Natural killer cell treated with Interleukin-12 subunit alpha and Interleukin-12 subunit beta and Interleukin-15 and Interleukin-18, amount 100 ng/mL, for 72 hours (primary cell): ENCODE measurements at places on chromosomes 3 and 15. TPM values are rescaled to one million over a fixed set of nuclear protein-coding genes. Genes with fewer than 3 reads are reported as not detected.
A peak's percentile ranks its signal among the peaks of the same experiment; 100 is the strongest.

- H3K27me3 ChIP-seq = peaks cover 49% of the 10 kb centered on the region
- H3K4me1 ChIP-seq = peaks cover 8% of the 10 kb centered on the region
- DNase-seq = no peak
- peaks cover 16% of the 10 kb centered on the region for H3K36me3 ChIP-seq
- no peak overlapping the region for H3K4me3 ChIP-seq
- no peak overlapping the region for H3K27ac ChIP-seq
Measured at GRCh38 chr3:181699171-181699903, 12.4 kb upstream of the SOX2 start.

The MYD88 gene
- 55.8 TPM for total RNA-seq

GRCh38 chr15:33069161-33069560 is 125.4 kb downstream of the FMN1 start:
- H3K27me3 ChIP-seq = no peaks in the 10 kb centered on the region
- no peaks in the 10 kb centered on the region for H3K36me3 ChIP-seq
- H3K4me3 ChIP-seq = peak overlapping the region; percentile 89
- peaks cover 22% of the 10 kb centered on the region for H3K4me1 ChIP-seq
- H3K27ac ChIP-seq = peak overlapping the region; percentile 79

DNA sequence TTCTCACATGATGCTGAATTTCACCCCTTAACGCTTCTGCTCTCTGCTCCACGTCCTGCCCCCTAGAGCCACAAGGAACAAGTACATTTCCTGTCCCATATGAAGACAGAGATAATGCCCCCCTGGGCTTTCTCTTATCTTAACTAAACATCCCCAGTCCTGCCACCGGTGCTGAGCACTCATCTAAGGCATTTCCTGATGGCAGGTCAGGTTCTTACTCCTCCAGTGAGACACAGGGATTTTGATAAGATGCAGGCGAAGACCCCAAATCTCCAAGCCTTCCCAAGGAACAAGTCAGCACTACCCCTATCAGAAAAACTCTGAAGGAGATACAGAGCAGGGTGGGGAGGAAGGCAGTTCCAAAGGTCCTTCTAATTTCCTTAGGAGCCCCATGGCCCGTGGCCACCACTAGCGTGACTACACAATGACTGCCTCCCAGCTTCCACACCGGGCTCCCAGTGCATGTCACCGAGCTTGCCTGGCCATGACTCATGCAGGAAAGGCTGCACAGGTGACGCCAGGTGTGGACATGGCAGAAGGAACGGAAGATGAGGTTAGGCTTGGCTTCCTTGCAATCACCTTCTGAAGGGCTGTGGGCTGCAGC is 152.9 kb downstream of the XXYLT1 start:
- H3K4me3 ChIP-seq = no peak overlapping the region
- H3K27me3 ChIP-seq = no peaks in the 10 kb centered on the region
- no peak for DNase-seq
- H3K27ac ChIP-seq = no peak overlapping the region
- no peaks in the 10 kb centered on the region for H3K36me3 ChIP-seq

- no peaks in the 10 kb centered on the region for H3K4me1 ChIP-seq
- peaks cover 10% of the 10 kb centered on the region for H3K27me3 ChIP-seq
- no peak overlapping the region for H3K27ac ChIP-seq
- no peaks in the 10 kb centered on the region for H3K36me3 ChIP-seq
Measured at GRCh38 chr3:157594413-157594812, 91.2 kb upstream of the VEPH1 start.

DNA sequence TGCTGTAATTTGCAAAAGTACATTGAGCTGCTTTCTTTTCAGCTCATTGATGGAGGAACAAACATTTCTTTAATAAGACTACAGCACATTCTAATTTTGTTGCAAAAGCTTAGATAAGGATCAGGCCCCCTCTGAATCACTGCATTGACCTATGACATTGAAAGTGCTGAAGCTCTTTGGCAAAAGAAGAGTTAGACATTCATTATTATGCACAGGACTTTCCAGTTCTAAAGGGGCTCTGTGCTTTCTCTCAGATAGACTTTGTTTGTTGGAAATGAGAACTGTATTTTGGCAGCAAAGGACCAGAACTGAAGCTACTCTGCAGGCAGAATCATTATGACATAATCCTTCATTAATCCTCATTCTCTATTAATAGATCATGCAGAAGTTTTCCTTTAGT is 252.9 kb upstream of the SOX2 start:
- no peak for DNase-seq
- no peak overlapping the region for H3K4me3 ChIP-seq
- no peaks in the 10 kb centered on the region for H3K4me1 ChIP-seq
- no peaks in the 10 kb centered on the region for H3K36me3 ChIP-seq
- no peak overlapping the region for H3K27ac ChIP-seq
